ENCODE measurements at places on chromosomes 5 and 9.

DNA sequence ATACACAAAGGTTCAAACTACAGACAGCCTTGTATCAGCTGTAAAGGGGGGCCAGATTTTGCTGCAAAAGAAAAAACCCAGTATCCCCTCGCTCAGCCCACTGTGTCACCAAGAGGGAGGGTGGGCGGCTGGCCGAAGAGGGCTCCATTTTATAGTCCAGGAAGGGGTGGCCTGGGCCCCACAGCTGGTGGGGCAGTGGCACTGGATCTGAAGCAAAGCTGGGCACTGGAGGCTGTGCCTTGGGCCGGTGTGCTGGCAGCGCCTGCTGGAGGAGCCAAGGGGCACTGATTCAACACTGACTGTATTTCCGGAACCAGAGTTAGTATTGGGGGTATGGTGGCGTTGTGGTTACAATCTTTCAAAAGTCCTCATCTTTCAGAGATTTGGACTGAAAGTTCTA is 9.1 kb downstream of the BRD3 start:
- DNase-seq = no peak

GRCh38 chr5:95086927-95087815 is 197.7 kb downstream of the MCTP1 start:
- DNase-seq = no peak

DNA sequence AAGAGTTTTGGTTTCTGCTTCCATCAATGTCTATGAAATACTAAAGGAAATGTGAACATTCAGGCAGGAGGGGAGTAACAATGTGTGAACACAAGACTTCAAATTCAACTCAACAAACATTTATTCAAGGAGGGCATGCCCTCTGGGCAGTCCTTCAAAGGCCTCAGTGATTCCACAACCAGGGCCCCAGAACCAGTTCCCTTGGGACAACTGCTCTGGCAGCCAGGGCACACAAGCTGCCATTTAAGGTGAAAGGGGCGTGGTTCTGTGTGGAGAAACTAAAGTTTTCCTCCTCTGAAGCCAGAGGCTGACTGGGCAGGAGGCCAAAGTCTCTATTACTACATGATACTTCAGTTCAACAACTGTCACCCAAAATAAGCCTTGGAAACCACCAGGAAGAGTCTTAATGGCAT is 3.2 kb downstream of the RBM18 start:
- no peak for DNase-seq

DNA sequence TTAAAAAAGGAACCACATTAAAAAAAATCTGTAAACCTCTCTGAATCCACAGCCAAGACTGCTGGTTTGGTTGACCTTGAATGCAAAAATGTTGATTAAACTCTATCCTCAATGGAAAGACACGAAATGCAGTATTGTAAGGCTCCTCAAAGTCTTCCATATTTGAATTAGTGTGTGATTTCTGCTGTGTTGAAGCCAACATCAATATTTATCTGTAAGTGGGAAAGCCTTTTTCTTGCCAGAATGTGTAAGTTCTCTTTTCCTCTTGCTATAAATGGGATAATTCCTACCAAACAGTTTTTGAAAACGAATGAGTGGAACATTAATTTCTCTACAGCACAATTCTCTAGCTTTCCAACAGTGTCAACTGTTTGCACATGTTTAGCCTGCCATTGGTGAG is 422.1 kb upstream of the TNC start:
- no peak for DNase-seq

GRCh38 chr5:177973066-177973635 is 22.9 kb downstream of the PROP1 start:
- no peak for DNase-seq

DNA sequence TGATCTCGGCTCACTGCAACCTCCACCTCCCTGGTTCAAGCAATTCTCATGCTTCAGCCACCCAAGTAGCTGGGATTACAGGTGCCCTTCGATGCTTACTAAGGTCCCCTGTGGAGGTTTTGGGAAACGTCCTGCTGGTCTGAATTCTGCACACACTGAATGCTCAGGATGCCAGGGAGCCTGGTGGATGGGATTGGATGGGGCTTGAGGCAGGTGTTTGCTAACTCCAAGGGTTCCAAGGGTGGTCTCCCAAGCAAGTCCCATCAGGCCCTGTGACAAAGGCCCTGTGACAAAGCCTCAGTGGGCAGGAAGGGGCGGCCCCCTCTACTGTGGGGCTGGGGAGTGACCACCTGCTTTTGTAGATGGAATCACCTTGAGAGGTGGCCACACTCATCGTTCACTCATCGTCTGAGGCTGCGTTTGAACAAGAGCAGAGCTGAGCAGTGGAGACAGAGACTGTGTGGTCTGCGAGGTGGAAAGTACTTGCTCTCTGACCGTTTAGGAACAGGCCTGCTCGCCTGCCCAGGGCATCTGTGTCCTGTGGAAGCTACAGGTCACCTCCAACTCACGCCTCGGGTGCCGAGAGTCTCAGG is 40.2 kb downstream of the MRPL36 start:
- DNase-seq = no peak

- DNase-seq = no peak
Observed at GRCh38 chr9:784202-784601, 57.3 kb upstream of the DMRT1 start.

GRCh38 chr9:124726886-124727285 is 44.2 kb downstream of the NR6A1 start:
- DNase-seq = no peak

DNA sequence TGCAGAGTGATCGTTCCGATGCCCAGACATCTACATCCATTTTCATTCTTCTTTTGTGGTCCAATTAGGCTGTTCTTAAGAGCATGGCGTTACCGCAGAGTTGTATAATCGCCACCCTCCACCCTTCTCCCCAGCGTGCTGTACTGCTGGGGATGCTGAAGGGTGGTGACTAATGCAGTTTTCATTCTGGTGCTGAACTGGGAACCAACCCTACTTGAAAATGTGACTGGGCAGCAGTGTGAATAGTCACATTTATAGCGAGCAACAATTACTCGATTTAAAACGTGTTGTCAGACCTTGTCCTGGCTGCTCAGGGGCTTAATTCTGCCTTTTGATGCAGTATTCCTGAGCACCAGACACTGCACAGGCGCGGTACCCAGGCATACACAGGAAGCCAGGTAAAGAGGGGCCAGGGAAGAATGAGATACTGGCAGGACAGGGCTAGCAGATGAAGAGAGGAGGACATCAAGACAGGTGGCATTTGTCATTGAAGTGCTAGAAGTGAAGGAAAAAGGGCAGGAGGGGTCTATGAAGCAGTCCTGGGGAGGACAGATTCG is 719 bp upstream of the ISCA1 start:
- no peak for DNase-seq

- DNase-seq = no peak
Observed at GRCh38 chr5:9623661-9624060, 6.5 kb downstream of the TAS2R1 start.

GRCh38 chr5:56255502-56255901 is 22.4 kb upstream of the ANKRD55 start:
- DNase-seq = no peak

- no peak for DNase-seq
Observed at GRCh38 chr5:54936201-54936600, 49.2 kb downstream of the ESM1 start.

DNA sequence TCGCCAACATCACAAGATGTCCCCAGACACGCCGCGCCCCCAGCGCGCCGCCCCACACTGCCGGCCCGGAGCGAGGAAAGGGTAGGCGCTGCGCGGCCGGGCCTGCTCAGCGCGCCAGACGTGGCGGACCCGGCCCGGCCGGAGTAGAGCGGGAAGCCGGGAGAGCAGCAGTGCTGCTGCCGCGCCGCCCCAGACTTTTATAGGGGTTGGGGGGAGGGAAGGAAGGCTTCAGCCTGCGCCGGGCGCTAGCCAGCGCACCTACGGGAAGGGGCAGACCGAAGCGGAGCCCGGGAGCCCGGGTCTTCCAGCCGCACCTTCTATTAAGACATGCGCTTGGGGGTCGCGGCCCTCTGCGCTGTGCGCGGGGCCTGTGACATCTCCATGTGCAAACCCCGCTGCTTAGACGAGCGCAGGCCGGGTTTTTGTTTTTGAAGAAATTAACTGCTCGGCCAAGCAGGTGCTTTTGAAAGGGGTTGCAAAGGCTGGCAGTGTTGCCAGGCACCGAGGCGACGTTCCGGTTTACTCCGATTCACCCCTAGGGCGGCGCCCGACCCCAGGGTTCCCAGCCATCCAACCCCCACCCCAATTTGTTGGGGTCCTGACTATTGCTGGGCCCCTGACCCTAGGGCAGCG is 353 bp upstream of the PAX5 start:
- peak; percentile 72 for DNase-seq

GRCh38 chr5:9149988-9150387 is 395.9 kb downstream of the SEMA5A start:
- DNase-seq = no peak

DNA sequence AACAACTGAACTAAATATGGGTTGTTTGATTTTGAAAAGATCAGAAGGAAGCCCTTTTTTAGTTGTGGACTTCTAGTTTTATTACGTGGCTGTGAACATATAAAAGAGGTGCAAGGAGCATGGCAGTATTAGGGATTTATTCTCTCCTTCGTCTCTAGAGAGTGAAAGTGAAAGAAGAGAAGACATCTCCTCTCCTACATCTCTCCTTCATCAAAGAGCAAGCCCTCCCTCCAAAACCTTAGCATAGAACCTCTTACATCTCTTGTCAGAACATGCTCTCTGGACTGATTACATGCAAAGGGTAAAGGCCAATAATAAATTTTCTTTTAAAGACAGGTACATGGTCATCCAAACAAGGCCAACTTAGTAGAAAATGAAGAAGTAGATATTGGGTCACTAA is 184.3 kb upstream of the IRX1 start:
- DNase-seq = no peak

All from COR-L47 (cell line).